ENCODE measurements at places on chromosomes 2 and 18.

DNA sequence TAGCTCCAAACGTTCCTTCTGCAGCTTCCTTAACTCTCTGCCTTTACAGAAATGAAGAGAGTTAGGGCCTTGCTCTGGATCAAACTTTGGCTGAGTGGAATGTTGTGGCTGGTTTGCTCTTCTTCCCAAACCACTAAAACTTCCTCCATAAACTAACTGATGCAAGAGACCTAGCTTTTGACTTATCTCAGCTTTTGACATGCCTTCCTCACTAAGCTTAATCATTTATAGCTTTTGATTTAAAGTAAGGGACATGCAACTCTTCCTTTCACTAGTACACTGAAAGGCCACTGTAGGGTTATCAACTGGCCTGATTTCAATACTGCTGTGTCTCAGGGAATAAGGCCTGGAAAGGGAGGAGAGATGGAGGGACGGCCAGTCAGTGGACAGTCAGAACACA lies 8.3 kb downstream of the PXDN start:
- no peak for DNase-seq

- no peak for DNase-seq
Measured at GRCh38 chr18:4888251-4889040, 308.6 kb downstream of the AKAIN1 start.

GRCh38 chr18:24613896-24614640 lies 153.6 kb downstream of the HRH4 start:
- no peak for DNase-seq

DNA sequence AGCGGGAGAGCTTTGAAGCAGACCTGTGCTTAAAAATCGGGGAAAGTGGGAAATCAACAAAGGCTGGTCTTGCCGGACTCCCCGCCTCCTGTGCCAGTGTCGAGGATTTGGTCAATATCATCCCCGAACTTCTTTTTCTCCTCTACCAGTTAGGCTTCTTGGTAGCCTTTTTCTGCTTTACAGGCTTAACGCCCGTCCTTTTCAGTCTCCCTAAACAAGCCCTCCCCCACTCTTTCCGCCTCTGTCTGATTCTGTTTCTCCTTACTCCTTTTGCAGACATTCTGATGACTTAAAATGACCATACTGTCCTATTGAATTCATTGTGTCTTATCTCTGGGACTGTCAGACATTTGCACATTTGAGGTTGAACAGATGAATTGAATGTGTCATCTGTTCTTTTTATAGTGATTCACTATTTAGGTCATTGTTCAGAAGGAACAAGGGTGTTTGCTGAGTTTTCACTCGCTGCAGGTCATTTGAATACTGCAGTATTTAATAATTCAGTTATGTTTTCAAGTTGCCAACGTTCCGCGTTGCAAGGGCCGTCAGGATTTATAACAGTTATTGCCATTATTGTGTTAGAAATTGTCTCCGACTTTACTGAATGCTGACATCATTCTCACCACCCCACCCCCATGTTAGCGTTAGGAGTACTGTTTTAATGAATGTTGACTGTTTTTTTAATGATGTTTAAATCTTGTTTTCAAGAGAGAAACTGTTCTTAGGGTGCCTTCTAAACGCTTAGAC lies 1.1 kb downstream of the ITGAV start:
- no peak for DNase-seq

GRCh38 chr2:81675641-81676040 lies 1371.1 kb upstream of the LRRTM1 start:
- no peak for DNase-seq

GRCh38 chr2:64640153-64641044 lies 13.3 kb downstream of the SERTAD2 start:
- DNase-seq, result no peak

DNA sequence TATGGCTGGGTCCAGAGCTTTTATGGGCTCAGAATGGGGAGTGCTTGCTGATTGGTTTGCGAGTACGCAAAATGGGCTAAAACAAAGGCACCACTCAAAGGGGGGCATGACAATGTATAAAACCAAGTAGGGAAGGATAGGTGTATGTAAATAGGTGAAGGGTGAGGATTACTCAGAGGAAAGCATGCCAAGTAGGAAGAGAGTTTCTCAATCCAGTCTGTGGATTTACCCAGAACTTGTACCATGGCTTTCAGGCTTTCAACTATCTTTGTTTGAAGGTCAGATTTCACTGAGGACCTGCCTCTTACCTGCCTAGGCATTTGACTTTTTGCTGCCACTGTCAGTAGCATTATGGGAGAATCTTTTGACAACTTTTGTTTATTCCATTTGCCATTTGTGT lies 92.3 kb downstream of the RAB3GAP1 start:
- DNase-seq, result no peak

- no peak for DNase-seq
Measured at GRCh38 chr2:80348953-80349352, 44.4 kb upstream of the LRRTM1 start.

- DNase-seq, result no peak
Measured at GRCh38 chr18:32889615-32890593, 117.1 kb upstream of the KLHL14 start.

GRCh38 chr2:232889876-232890401 lies 19.9 kb downstream of the SNORC start:
- DNase-seq, result no peak

DNA sequence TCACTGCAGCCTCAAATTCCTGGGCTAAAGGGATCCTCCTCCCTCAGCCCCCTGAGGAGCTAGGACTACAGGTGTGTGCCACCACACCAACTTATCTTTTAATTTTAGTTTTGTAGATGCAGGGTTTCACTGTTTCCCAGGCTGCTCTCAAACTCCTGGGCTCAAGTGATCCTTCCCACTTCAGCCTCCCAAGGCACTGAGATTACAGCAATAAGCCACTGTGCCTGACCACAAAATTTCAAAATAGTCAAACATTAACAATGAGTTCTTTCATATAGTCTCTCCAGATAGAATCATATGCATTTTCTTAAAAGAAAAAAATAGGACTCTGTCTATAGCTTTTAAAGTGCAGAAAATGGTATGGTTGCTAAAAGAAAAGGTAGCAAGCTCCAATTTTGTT lies 24.9 kb upstream of the PID1 start:
- no peak for DNase-seq

DNA sequence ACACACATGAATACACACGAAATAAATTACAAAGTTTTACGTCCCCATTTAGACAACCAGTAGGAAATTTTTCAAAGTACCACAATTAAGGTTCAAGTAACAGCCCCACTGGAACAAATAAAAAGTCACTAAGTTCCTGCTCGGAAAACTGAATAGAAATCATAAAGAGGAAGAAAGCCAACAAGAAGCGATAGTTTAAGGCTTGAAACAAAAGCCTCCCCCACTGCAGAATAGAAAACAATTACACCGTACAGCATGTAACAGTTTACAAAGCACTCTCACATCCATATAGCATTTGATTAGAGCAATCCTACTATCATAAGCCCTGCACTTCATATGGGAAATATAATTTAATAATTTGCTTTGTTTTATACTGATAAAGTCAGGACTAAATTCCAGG lies 15.5 kb downstream of the KLF7 start:
- no peak for DNase-seq

GRCh38 chr2:132681766-132682165 lies 11.8 kb upstream of the LYPD1 start:
- no peak for DNase-seq

DNA sequence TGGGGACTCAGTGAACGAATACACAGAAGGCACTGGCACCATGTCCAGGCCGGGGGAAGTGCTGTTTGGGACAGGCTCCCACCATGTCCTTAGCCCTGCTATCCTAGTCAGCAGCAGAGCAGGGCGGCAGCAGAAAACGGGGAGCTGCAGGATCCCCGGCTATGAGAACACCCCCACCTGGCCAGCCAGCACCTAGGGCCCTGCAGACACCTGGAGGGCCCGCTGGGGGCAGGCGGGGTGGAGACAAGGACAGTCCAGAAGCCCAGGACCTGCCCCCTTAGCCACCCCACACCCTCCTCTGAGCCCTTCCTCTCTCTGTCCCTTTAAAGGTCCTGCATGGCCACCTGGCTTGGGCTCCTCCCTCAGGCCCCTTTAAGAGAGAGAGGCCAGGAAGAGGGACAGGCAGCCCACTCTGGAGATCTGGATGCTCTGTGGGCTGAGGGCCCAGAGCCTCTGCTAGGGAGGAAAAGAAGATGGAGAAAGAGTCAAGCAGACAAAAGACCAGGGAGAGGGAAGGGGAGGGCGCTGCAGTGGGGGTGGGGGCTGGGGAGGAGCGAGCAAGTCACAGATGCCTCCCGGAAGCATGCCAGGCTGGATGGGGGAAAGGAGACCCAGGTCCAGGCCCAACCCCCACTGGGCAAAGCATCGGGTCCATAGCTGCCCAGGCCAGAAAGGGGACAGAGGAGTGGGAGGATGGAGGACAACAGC lies 48.6 kb downstream of the BIN1 start:
- DNase-seq, result no peak

DNA sequence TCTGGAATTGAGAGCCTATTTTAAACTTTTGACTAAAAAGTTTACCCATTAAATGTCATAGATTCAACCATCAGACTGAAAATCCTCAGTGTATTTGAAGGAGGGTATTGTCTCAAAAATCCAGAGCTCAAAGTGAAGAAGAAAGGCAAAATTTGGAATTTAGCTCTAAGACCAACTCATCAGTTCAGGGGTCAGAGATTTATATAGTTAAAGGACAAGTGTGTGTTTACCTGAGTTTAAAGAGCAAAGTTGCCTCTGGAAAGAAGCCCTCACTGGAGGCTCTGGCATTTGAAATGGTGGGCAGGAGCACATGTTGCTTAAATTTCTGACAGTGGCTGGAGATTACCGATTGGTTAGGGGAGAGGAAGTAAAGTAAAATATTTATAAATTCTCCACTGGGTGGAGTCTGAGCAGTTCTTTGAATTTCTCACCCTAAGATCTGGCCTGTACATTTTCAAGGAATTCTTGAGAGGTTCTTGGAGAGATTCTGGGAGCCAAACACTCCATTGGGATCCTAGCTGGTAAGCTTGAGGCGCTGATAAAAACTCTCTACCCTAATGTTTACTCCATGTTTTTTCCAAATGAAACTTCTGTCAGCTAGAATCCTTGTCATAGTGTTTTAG lies at the start of gene KYNU:
Gene KYNU, plus strand, starts transcription at position 449 of the 623 bp plus-strand sequence. CDS start 7,704 bp downstream, outside the sequence.
- DNase-seq, result no peak

- DNase-seq, result no peak
Measured at GRCh38 chr2:234048049-234048448, 2.5 kb upstream of the SPP2 start.

- no peak for DNase-seq
Measured at GRCh38 chr2:137826373-137827372, 137.6 kb upstream of the HNMT start.

Measured in stimulated activated CD4-positive, alpha-beta T cell treated with anti-CD3 and anti-CD28 coated beads, Interleukin-1b, Interleukin-23, amount 100 ng/mL, for 4 hours (primary cell).